Activated CD8-positive, alpha-beta memory T cell treated with anti-CD3 and anti-CD28 coated beads for 1 hour (primary cell): ENCODE measurements at places on chromosomes 12 and 14.

GRCh38 chr12:13981990-13982389, 588 bp upstream of the GRIN2B start:
- no peak for DNase-seq

- DNase-seq, result no peak
These were observed 9.5 kb downstream of the RNASE11 start for GRCh38 chr14:20578325-20578724.

DNA sequence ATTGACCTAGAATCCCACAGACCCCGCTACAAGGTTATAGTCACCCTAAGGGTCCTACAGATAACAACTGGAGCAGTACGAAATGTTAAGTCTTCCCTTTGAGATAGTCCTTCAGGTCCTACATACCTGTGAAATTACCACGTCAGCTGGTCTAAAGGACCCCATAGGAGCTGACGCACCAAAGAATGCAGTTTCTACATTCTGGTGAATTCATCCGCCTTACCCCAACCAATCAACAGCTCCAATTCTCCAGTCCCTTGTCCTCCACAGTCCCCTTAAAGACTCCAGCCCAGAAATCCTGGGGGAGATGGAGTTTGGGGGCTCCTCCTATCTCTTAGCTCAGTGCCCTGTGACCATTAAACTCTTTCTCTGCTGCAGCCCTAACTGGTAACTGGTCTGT, 36.2 kb upstream of the PRMT8 start:
- no peak for DNase-seq

DNA sequence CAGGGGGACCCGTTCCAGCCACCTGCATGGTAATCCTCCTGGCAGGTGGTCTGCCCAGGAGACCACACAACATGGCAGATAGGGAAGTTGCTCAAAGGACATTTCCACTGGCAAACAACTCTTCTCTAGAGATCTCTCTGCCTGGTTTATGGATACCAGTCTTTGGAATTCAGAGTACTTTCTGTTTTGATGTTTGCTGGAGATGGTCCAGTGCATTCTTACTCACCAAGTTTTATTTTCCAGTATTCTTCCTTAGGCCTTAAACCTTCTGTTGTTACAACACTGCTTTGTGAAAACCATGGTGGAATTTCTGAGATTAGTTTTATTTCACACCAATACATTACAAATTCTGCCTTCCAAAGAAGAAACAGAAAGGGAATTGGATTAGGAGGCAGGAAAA, 428.3 kb downstream of the FUT8 start:
- no peak for DNase-seq

DNA sequence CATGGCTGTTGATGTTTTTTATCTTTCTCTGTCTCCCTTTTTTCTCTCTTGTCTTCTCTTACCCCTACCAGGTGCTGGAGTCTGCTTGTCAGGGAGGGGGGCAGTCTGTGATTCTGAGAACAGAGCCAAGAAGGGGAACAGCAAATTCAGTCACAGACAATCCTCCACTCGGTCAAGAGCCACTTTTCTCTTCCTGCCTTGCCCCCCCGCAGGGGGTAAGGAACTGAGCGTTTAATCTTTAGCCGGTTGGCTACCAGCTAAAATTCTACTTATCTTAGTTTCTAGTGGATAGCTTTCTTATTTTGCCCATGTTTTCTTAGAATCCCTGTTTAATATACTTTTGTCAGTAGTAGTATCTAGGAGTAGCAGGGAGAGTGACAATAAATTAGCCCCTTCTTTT, 1.9 kb downstream of the RIMKLB start:
- DNase-seq, result no peak
